IPS DF 19.7 (cell line): ENCODE measurements at places on chromosomes 3 and 15.

- no peak for DNase-seq
Observed at GRCh38 chr15:38740206-38740605, 175.6 kb upstream of the RASGRP1 start.

DNA sequence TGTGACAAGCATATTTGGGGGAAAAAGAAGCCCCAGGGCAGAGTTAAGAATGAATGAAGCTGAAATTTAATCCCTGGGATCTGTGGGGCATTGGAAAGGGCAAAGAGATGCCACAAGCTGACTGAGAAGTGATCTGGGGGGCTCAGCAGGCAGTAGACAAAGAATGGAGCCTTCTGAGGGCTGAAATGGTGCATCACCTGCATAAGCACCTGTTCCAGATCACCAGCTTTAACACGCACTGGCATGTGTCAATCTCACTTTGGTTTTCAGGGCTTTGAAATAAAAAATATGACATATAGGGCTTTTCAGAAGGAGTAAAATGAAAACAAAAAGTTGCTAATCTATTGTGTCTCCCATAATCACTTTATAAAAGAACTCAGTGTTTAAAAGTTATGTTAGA, 210.8 kb upstream of the ARHGEF26 start:
- DNase-seq, result no peak

DNA sequence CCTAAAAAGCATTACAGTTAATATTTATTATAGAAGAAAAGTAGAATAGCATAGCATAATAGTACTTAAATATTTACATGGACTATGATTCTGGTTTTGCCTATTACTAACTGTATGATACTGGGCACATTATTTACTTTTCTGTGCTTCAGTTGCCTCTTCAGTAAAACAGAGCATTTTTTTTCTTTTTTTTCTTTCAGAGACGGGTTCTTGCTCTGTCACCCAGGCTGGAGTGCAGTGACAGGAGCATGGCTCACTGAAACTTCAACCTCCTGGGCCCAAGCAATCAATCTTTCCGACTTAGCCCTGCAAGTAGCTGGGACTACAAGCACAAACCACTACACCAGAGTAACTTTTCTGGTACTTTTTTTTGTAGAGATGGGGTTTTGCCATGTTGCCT, 47.0 kb downstream of the GYG1 start:
- no peak for DNase-seq

DNA sequence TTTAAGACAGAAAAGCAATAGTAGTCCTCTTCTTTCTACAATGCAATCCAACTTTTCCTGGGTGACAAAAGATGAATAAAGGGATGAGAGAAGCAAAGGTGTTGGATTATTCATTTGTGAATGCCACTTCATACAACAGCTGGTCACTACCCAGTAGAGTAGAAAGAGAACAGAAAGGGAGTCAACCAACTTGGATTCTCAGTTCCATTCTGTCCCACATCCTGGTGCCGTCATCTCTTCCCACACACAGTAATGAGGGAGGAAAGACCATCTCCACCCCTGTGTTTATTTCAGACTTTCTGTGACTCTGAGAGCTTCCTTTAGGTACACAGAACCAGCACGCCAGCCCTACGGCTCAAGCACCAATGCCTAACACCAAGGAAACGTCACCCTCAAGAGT, 71.0 kb downstream of the FOXP1 start:
- no peak for DNase-seq

GRCh38 chr3:104887069-104887468, 479.6 kb upstream of the ALCAM start:
- no peak for DNase-seq

DNA sequence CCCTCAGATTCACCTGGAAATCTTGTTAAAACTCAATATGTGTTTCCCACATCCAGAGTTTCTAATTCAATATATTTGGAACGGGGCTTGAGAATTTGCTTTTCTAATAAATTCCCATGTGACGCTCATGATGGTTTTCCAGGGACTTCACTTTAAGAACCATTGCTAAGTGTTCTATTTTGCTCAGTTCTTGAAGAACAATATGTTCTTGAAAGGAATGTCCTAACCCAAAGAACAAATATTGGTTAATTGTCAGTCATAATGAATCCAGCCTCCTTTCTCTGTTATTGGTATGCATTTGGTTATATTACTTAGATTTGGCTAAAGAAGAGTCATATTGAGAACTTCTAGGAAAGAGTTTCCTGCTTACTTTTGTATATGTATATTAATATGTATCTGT, 4.4 kb upstream of the PLSCR2 start:
- DNase-seq, result no peak

DNA sequence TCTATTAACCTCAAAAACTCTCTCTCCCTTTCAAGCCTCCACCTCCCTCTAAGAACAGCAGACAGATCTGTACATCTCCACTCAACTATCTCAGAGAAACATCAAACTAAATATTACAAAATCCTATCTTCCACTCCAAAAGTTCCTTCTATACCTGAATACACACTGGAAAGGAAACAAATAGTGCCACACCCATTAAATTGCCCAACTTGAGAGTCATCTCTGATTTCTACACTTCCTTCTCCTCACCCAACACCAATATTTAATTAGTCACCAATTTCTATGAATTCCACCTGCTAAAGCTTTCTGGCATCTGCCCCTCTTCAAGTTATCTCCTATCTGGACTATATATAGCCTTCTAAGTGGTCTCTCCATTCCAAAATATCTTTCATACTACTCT, 65.8 kb downstream of the PEAK1 start:
- DNase-seq, result no peak

GRCh38 chr15:53586799-53587198, 172.7 kb downstream of the WDR72 start:
- peak; percentile 50 for DNase-seq

GRCh38 chr3:173395412-173396181, 1.9 kb upstream of the NLGN1 start:
- no peak for DNase-seq

GRCh38 chr3:5058471-5058951, 63.6 kb upstream of the ARL8B start:
- no peak for DNase-seq

- no peak for DNase-seq
Observed at GRCh38 chr3:111538681-111539083, 3.3 kb upstream of the CD96 start.

GRCh38 chr3:169498336-169498735, 165.2 kb downstream of the MECOM start:
- DNase-seq, result no peak

GRCh38 chr15:68672781-68673205, 94.0 kb downstream of the CORO2B start:
- DNase-seq, result no peak

GRCh38 chr3:105365391-105366325, 1.1 kb upstream of the ALCAM start:
- DNase-seq, result no peak

GRCh38 chr3:16309558-16309957, 44.5 kb downstream of the OXNAD1 start:
- no peak for DNase-seq

- no peak for DNase-seq
Observed at GRCh38 chr3:15812183-15812582, 14.4 kb upstream of the ANKRD28 start.

- no peak for DNase-seq
Observed at GRCh38 chr15:54250326-54250725, 272.1 kb downstream of the UNC13C start.

- no peak for DNase-seq
Observed at GRCh38 chr3:67005974-67006373, 7.9 kb downstream of the KBTBD8 start.

DNA sequence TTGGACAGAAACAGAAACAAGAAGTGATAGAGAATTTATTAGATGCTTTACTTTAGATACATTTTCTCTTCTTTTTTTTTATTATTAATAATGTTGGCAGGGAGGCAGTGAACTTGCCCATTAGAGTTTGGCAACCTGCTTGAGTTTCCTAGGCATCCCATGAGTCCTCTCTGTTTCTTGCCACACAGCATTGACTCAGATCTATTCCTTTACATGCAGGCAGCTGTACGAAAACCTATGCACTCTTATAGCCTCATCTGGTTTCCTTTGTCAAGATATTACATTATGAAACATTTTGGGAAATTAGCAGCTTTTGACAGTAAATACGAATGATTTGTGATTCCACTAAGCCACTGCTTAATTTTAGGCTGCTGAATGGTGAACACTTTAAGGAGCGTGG, 23.3 kb downstream of the IL1RAP start:
- DNase-seq, result no peak

DNA sequence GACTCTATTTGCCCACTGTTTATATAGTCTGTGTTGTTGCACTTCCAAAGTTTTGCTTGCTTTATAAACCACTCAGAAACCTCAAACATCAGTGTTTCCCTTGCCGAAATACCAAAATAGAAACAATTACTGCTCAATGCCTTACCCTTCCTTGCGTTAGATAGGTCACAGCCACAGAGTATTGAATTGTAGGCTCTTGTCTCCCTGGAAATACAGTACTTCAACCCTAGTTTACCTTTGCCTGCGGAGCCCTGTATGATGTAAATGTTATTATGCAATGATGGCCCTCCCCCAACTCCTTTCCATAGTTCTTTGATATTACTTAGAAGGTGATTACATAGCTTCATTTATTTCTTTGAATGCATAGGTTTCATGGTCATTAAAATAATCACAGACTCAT, 44.2 kb downstream of the SOX2 start:
- DNase-seq, result no peak

DNA sequence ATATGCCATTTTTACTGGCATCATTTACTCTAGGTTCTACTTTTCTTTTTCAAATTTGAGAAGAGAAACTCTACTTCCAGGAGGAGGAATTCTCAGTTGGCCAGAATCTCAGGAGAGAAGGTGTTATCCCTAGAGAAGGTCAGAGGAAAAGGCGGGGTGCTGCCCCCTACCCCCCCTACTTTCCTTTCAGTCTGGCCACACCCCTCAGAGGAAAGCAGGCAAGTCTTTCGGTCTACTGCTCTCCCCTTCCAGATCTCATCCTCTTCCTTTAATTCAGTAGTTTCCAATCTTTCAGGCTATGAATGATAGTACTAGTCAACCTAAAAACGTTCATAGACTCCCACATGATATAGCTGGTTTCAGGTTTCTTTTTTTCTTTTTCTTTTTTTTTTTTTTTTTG, 366.5 kb upstream of the TBL1XR1 start:
- no peak for DNase-seq

GRCh38 chr15:33016405-33017024, 178.0 kb downstream of the FMN1 start:
- DNase-seq, result no peak

DNA sequence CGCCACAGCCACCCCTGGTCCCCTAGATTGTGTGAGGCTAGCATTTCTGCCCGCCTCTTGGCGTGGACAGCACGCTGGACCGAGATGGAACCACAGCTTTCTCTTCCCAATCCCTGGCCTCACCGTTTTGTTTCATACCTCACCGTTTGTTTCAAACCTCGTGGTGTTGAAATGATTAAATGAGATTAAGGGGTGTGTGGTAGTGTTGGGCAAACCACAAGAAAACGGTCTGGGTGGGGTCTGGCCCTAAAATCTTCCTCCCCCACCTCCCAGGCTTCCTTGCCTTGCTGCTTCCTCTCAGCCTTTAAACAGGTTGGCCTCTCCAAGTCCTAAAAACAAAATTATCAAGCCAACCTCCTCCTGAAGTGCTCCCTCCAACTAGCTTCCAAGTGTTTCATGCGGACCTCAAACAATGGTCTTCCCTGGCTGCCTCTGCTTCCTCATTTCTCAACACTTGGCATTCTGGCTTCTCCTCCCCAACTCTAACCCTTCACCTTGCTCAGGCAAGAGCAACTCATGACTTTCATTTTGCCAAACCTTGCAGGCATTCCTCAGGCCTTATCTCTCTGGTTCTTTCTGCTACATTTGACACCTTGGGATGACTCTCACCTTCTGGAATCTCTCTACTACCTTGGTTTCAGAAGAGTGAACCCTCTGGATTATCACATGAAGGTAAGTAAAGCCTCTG, 1.4 kb upstream of the ATP13A3 start:
- no peak for DNase-seq

DNA sequence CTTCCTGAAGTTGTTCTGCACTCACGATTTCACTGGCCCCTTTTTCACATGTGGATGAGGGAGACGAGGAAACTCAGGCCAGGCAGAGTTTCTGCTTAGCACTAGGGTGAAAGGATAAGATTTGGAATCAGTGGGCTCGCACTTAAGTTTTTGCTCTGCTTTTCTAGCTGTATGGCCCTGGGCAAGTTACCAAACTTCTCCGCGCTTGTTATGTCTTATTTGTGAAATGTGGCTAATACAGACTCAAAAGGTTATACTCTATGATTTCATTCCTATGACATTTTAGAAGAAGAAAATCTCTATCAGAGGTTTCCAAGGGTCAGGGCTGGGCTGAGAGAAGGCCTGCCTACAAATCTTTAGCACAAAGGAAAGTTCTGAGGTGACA, 191.9 kb upstream of the LRIG1 start:
- no peak for DNase-seq

- DNase-seq, result no peak
Observed at GRCh38 chr3:9161298-9161697, 88.1 kb downstream of the SRGAP3 start.

DNA sequence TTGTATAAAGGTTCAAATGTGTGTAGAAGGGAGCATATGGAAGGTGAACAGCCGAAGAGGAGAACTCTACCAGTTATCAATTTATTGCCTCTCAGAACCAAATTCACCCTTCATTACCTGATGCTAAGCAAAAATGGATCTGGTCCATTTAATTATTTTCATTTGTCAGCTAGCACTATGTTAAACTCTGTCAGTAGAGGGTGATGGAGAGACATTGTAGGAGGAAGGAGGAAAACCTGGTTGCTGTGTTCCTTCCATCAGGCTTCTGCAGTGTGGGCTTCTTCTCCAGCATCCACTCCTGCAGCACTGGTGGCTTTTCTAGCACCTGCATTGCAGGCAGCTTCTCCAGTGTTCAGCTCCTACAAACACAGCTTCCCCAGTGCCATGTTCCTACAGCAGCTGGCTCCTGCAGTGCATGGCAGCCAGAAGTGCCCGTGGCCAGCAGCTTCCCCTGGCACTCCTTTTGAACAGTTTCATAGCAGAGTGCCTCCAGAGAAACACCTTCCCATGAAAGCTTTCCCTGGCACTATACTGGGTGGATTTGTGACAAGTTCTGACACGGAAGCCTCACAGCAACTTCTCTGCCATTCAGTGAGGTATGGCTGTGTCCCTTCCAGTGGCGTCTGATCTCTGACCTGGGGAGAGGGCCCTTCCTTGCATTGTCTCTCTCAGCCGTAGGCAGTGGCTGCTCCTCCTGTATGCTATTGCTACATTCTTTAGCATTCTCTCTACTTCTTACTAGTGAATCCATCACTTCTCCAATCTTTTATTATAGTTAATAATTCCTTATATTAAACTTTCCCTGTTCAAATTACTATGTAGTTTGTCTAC, 14.6 kb upstream of the IL17RD start:
- DNase-seq, result no peak

DNA sequence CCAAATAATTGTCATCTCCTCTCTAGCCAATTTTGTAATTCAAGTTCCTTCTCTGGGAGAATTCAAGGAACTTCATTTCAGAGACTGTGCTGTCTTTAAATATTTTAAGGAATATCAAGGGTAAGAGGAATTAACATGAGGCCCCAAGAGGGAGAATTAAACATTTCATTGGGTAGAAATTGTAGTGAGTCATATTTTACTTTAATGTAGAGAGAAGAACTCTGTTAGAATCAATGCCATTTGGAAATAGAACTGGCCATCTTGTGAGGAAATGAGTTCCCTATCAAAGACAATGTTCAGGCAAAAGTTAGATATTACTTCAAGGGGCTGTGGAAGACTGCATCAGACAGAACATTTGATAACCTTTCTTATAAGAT, 43.5 kb upstream of the TP63 start:
- no peak for DNase-seq
